ENCODE measurements at places on chromosomes 12 and 14.

- no peak for DNase-seq
These were observed 1936.8 kb upstream of the SEL1L start for GRCh38 chr14:83470466-83470865.

GRCh38 chr12:94748726-94749421 lies 98.5 kb upstream of the TMCC3 start:
- no peak for DNase-seq

DNA sequence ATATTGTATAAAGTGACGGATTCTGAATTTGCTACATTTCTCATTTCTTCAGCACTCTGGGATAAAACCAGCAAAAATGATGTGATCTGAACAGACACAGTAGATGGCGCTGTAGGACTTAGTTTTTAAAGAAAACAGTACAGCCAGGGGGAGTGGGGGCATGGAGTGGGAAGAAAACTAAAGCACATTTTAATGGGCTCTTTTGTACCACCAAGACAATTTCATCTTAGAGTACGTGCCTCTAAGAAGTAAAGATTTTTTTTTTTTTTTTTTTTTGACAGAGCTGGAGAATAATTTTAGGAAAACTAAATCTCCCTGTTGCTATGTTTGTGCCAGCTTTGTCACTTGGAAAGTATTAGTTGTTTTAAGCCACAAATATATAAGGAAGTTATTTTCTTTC lies 124.4 kb downstream of the RAD51B start:
- DNase-seq = no peak

- no peak for DNase-seq
These were observed 59.5 kb downstream of the ITPR2 start for GRCh38 chr12:26773313-26774104.

GRCh38 chr12:98385641-98386040 lies 129.7 kb upstream of the TMPO start:
- DNase-seq = no peak

GRCh38 chr14:64465831-64466554 lies 694 bp downstream of the AKAP5 start:
- no peak for DNase-seq

GRCh38 chr14:101881426-101881825 lies 82.9 kb upstream of the DYNC1H1 start:
- no peak for DNase-seq

DNA sequence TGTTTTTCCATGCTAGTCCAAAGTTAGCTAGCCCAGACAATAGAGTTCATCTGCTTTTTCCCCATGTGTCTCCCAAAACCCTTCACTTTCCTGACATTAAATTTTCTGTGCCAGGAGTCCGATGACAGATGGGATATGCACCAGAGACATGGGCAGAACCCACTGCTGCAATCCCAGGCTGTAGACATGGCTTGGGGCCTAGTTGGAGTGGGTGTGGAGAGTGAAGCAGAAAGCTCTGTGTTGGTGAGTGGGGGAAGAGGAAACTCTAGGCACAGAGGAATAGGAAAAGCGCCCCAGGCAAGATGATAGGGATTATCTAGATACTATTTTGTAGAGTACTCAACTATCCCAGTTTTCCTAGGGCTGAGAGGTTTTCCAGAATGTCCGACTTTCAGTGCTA lies 4.8 kb upstream of the KRT74 start:
- DNase-seq = no peak

GRCh38 chr12:131250028-131250950 lies 296.6 kb downstream of the ADGRD1 start:
- DNase-seq = no peak

DNA sequence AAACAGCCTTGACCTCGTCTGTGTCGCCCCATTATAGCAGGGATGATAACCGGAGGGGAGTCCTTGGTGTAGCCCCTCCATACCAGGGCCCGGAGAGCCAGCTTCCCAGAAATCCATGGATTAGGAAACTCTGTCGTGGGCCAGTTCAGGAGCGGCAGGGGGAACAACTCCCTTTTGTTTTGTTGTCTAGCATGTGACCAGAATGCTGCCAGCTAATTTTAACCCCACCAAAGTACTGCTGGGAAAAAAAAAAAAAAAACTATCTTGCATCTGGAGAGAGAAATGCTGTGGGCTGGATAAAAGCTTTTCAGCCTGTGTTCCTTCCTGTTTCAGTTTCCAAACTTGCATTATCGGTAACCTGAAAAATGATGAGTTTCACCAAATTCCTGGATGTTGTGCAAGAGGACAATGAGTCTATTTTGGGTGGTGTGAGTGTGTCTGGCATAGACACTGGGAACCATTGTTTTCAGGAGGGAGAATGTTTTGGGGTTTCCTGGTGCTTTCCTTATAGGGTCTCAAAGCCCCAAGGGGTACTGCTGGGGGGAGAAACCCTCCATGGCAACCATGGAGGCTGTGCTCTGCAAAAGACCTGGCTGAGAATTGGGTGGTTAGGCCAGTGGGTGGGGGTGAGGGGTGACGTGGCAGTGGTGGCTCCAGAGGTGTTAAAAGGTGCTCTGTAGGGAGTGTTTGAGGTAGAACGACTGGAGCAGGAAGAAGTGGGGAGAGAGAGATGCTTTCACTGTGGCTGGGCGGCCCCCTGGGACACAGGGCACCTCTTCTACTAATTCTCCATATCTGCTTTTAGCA lies 14.9 kb upstream of the IRF2BPL start:
- DNase-seq = no peak

- no peak for DNase-seq
These were observed 22.5 kb downstream of the PLEKHH1 start for GRCh38 chr14:67555518-67556090.

DNA sequence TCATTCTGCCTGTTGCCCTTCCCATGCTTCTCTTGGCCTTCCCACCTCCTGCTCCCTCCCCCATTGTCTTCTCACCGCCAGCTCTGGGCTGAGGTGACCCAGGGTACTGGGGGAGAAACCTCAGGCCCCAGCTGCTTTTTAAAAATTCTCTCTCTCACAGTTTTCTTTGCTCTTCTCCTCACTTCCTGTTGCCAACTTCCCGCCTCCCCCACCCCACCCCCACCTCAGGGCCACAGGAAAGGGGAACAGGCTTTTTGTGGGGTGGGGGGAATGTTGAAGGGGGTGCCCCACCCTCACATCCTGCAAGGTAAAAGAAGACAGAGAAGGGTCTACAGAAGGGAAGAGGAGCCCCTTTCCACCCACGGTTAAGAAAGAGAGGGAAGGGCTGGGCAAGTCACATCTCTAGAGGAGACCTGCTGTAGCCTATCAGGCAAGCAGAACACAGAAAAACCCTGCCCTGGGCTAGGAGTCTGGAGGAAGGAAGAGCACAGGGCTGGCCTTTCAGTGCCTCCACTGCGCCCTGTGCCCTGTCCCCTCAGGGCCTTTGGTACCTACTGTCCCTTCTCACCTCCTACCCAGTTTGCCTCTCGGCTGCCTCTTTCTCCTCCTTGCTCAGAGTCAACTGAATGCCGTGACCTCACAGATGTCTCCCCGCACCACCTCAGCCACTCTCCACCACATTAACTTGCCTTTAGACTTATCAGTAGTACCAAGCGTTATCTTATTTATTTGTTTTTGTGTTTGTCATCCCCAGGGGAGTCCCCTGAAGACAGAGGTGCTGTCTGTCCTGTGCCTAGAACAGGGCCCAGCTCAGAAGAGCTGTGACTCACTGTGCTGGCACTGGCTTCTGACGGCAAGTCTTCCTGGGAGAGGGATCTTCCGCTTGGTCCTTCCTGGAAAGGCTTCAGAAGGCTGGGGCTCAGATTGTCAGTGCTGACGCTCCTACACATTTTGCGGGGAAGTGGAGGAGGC lies 1.7 kb downstream of the ARHGAP9 start:
- DNase-seq = no peak
